ENCODE measurements at places on chromosomes 11 and 22.

GRCh38 chr22:44554411-44554810 is 56.4 kb upstream of the RTL6 start:
- no peak for DNase-seq

GRCh38 chr11:64248578-64248977 is 1.8 kb upstream of the PPP1R14B start:
- DNase-seq, result no peak

- no peak for DNase-seq
Observed at GRCh38 chr11:72254299-72254993, 10.5 kb upstream of the PHOX2A start.

GRCh38 chr11:15942936-15943335 is 413.4 kb downstream of the SOX6 start:
- no peak for DNase-seq

DNA sequence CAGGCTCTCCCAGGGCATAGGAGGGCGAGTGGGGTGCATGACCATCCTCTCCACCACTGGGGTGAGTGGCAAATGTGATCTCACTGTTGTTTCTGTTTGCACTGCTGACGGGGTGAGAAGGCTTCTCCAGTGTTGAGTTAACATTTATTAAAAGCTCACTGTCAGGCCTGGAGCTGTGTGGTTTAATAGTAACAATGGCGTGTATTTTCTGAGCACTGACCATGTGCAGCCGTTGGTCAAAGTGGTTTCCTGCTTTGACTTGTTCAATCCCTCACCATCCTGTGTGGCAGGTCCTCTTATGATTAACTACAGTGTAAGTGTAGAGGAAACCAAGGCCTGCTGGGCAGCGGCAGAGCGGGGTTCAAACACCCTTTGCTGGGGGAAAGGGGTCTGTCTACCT is 4.4 kb downstream of the A4GALT start:
- DNase-seq, result no peak

- DNase-seq, result no peak
Observed at GRCh38 chr11:10692531-10693115, 932 bp downstream of the IRAG1 start.

DNA sequence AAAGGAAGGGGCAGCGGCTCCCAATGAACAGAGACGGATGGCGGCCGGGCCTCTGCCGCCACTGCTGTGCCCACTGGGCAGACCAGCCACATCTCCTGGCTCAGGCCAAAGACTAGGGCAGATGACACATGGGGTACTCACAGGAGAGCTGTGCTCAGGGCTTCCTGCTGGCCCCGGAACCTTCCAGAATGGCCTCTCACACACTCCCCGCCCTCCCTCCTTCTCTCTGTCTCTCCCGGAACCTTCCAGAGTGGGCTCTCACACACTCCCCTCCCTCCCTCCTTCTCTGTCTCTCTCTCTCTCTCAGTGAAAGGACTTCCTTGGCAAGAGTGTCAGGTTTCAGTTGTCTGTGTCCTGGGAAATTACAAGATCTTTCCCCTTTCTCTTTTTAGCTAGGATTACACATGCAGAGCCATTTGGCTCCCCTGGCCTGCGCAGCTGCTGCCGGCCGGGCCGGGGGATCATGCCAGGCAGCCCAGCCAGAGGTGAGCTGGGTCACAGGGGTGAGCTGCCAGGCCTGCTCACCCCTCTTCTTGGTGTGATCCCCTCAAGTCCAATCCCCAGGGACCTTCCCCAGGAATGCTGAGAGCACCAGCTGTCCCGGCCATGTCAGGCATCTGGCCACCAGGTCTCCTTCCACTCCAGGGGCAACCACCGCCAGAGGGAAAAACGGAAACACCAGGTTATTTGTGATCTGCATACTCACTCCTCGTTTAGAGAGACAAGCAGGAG is 45.3 kb upstream of the ADA2 start:
- no peak for DNase-seq

- DNase-seq, result no peak
Observed at GRCh38 chr11:69044111-69045013, 4.4 kb upstream of the TPCN2 start.

Data from NCI-H1092 (cell line).